DMS79 (cell line): ENCODE measurements at places on chromosomes 5 and 9.

GRCh38 chr5:93120771-93121170 is 460.2 kb downstream of the NR2F1-AS1 start:
- no peak for DNase-seq

DNA sequence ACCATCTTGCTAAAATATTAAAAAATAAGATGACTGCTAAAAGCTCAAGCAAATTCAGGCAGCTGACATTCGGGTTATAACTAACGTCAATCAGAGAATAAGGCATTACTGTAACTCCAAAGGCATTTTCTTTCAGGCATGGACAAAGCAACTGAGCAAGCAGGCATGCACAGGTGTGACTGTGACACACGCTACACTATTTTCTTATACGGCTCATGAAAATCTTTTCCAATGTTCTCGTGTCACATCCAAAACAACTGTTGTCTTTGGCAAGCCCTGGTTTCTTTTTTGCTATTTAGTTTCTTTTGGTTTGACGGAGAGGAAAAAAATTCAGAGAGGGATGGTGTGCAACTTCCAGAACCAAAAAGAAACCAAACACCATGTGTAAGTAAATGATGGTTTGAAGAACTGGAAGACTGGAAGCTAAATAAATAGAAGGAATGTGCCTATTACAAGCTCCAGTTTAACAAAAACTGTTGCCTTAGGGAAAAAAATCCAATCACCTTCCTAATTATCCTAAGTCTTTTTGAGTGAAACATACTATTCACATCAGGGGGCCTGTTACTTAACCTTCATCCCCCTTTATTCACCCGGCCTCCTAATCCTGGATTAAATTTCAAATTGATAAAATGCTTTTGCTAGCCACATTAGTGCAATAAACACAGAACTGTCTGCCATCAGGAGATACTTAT is 277.6 kb downstream of the PSAT1 start:
- DNase-seq = no peak

- no peak for DNase-seq
Observed at GRCh38 chr9:31078175-31078574, 1306.3 kb upstream of the ACO1 start.

GRCh38 chr9:72791436-72791835 is 161.4 kb downstream of the ALDH1A1 start:
- no peak for DNase-seq

GRCh38 chr5:77960863-77961396 is 184.8 kb upstream of the TBCA start:
- no peak for DNase-seq

- no peak for DNase-seq
Observed at GRCh38 chr9:33719581-33720374, 75.6 kb upstream of the PRSS3 start.

DNA sequence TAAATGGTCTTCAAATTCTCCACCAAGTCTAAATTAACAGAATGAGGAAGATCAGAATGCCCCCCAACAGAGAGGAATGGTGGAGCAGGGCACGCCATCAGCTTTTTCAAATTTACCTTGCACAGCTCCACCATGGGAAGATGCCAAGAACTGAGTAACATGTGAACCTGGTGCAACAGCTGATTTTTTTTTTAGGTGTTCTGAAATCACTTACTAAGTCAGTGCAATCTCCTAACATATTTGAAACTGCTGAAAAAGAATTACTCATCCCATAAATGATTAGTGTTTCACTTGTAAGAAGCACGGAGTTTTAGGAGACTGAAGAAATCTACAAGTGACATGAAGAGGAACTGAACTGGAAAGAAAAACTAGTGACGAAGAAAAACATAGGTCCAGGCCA is 5.1 kb downstream of the TMEM245 start:
- no peak for DNase-seq

DNA sequence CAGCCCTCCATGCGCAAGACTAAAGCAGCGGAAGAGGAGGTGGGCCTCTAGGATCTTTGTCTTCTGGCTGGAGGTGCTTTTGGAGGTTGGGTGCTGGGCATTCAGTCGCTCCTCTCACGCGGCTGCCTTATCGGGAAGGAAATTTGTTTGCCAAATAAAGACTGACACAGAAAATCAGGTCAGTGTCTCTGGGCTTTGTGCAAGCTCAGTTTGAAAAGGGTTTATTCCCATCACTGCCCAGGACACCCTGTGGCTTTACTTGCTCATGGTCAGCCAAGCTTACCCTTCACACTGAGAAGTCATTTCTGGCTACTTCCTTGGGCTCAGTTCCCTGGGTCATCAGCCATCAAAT is 10.5 kb downstream of the SLC2A8 start:
- DNase-seq = no peak

- no peak for DNase-seq
Observed at GRCh38 chr5:135236908-135237747, 161.9 kb downstream of the MACROH2A1 start.
